ENCODE measurements at places on chromosomes 5 and 9. TPM values are rescaled to one million over a fixed set of nuclear protein-coding genes. Genes with fewer than 3 reads are reported as not detected.

INSL4 gene
- not detected for total RNA-seq

PRDM9 gene
- not detected for total RNA-seq

GRCh38 chr9:88571419-88571818 lies 36.4 kb downstream of the NXNL2 start:
- DNase-seq: no peak

DNA sequence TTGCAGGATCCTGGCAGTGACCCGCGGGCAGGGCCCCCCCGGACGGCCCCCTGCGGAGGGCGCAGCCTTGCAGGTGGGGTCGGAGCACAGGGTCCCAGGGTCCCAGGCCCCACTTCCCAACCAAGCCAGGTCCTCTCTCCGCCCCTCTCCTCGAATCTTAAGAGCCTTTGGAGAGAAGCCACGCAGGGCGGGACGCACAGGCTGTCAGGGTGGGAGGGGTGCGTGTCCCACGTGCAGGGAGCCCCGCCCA lies 18.4 kb upstream of the EGFL7 start:
- DNase-seq: peak; percentile 74

- DNase-seq: no peak
Measured at GRCh38 chr5:9698125-9698826, 68.1 kb upstream of the TAS2R1 start.

- DNase-seq: peak; percentile 52
Measured at GRCh38 chr5:171492781-171493180, 73.3 kb downstream of the FGF18 start.

DNA sequence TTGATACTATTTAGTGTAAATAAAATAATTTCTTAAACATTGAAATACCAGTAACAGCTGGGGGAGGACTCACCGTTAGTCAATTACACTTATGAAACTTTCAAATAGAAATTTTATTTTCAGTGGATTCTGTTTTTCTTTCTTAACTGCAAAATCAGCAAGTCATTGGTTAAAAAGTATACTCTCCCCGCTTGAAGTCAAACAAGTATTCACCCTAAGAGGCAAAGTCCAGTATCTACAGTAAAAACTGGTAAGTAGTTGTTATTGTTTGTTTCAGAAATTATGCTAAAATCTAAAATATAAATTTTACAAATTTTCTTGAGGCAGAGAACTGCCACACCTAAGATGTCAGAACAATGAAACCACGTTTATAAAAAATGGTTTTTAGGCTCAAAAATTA lies 22.4 kb downstream of the NREP start:
- no peak for DNase-seq

DNA sequence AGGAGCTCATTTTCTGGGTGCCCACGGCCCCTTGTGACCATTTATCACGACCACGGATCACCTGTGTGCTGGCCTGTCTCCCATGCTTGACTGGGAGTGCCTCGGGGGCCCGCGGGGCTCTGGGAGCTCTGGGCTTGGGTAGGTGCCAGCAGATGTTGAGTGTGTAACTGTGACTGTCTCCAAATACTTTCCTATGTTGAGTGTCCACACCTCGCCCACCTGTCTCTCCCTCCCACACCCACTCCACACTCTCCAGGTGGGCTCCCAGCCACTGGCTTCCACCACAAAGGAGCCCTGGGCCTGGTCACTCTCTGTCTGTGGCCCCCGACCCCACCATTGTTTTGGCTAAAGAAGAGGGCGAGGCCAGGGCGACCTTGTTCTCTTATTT lies 196.4 kb downstream of the CDK5RAP2 start:
- no peak for DNase-seq

- no peak for DNase-seq
Measured at GRCh38 chr5:115433918-115434317, 110.7 kb downstream of the FEM1C start.

Measured in pulmonary artery endothelial cell (primary cell).